RWPE2 (cell line): ENCODE measurements at places on chromosomes 16 and 17.

DNA sequence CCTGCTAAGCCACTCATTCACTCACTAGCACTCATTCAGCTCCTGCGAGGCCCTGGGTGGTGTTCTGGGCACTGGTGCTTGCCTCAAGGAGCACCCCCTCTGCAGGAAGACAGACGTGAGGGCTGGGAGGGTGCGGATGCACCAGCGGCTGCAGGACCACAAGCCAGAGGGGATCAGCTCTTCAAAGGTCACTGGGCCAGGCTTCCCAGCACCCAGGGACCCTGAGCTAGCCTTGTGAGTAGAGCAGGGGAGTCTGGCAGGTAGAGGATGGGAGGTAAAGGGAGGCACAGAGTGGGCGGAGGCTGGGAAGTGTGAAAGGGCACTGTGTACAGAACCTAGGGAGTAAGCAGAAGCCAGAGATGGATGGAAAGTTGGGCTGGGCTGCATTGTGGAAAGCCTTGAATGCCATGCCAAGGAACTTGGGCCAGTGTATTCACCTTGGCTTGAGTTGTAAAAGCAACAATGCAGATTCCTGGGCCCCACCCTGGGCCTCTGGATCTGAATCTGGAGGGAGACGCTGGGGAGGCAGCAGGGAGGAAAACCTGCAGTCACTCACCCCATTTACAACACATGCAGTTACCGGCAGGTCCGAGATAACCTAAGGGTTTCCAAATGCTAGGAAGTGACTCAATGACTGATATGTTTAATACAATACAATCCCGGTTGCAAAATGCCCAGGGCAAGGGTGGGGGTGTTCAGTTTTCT lies 1.7 kb downstream of the IL4R start:
- DNase-seq: peak; percentile 85

DNA sequence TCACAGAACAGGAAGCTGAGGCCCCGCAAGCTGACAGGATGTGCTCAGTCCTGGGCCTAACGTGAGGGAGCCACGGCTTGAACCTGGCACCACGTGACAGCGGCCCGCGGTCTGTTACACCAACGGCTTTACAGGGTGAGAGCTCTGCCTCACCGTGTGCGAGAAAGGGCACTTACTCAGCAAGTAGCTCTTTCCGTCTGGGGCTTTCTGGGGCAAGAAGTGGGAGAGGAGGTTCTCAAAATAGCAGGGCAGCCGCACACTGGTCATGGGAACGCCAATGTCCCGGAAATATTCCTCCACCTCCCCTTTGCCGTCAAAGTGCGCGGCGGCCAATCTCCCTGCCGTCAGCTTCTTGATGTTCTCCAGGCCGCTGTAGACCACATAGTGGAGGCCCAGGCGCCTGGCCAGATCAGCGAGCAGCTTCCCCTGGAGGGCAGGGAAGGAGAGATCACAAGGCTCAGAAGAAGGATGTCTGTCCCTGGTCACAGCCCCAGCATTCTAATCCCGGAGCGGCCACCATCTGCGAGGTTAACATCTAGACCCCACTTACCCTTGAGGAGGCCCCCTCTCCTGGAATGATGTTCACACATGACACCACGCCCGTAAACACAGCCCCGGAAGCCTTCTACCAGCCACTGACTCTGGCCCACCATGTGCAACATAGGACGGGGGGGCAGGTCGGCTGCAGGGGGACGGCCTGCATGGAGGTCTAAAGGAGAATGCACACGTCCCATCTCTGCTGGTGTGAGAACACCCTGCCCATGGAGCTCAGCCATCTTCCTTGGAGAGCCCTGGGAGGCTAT lies 8.2 kb downstream of the NMRAL1 start:
- no peak for DNase-seq

GRCh38 chr17:81859906-81860755 lies at the start of gene P4HB:
TSS of gene P4HB (minus strand) at chr17:81860535. CDS start at chr17:81860471, 64 bp downstream.
- no peak for DNase-seq

DNA sequence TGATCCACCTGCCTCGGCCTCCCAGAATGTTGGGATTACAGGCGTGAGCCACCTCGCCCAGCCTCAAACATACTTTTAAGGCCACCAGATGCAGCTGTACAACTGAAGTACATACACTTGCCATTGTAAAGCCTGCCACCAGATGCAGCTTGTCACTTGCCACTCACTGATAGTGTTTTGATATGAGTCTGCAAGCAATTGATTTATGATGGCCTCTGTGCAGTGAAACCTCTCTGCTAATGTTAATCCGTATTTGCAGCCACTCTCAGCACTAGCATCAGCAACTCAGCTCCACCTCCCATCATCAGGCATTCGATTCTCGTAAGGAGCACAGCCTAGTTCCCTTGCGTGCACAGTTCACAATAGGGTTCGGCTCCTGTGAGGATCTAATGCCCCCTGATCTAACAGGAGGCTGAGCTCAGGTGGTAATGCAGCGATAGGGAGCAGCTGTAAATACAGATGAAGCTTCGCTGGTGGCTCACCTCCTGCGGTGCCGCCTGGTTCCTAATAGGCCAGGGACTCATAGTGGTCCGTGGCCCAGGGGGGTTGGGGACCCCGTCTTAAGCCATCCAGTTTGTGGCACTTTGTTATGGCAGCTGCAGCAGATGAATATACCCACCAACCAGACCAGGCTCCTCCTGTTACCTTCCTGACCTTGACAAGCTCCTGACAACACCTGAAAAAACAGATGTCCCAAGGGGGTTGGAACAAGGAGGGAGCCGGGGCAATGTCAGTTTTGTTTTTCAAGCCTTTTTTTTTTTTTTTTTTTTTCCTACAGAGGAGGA lies 1.3 kb upstream of the HERPUD1 start:
- no peak for DNase-seq

- DNase-seq: no peak
Measured at GRCh38 chr16:17780181-17780580, 309.4 kb upstream of the XYLT1 start.

DNA sequence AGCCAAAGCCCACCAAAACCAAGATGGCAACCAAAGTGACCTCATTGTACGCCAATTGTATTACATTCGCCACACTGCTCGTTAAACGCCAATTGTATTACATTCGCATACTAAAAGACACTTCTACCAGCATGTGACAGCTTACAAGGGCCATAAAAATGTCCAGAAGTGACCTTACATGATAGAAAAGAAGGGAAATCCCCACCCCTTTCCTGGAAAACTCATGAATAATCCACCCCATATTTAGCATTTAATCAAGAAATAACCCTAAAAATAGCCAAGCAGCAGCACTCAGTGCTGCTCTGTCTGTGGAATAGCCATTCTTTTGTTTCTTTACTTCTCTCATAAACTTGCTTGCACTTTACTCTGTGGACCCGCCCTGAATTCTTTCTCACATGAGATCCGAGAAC lies 25.7 kb downstream of the PSMD7 start:
- no peak for DNase-seq

- DNase-seq: no peak
Measured at GRCh38 chr17:64291268-64291851, 28.3 kb upstream of the TEX2 start.

- no peak for DNase-seq
Measured at GRCh38 chr17:79524213-79525187, 86.4 kb downstream of the RBFOX3 start.

DNA sequence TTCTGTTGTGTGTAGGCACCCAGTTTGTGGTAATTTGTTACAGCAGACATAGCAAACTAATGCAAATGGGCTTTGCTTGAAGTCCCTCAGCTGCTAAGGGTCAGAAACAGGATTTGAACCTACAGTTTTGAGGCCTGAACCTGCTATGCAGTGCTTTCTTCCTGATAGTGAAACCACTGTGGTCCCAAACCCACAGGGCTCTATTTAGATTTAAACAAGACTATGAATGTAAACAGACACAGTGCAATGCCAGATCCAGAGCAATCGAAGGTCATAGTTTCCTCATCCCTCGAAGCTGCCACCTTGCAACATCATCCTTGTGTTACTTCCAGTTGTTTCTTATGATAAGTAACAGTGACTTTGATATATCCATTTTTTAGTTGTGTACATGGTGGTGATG lies 630.2 kb downstream of the WWOX start:
- DNase-seq: no peak

DNA sequence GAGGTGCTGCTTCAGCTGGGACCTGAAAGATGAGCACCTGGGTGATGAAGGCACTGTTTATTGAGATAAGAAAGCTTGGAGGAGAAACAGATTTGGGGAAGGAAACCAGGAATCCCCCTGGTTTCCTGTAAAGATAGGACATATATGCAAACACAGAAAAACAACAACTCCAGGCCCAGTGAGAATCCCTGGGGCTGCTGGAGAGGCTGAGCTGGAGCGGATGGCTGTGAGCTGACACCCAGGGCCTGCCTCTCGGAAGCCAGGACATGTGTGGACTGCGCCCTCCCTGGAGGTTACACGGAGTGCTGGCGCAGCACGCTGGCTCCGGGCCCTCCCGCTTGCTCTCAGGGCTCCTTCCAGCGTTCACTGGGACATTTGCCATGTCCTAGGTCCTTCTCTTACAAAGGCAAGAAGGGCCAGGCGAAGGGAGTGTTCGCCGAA lies 57.5 kb downstream of the CYB5B start:
- no peak for DNase-seq

- DNase-seq: no peak
Measured at GRCh38 chr16:30692396-30693064, 6.4 kb upstream of the SRCAP start.

DNA sequence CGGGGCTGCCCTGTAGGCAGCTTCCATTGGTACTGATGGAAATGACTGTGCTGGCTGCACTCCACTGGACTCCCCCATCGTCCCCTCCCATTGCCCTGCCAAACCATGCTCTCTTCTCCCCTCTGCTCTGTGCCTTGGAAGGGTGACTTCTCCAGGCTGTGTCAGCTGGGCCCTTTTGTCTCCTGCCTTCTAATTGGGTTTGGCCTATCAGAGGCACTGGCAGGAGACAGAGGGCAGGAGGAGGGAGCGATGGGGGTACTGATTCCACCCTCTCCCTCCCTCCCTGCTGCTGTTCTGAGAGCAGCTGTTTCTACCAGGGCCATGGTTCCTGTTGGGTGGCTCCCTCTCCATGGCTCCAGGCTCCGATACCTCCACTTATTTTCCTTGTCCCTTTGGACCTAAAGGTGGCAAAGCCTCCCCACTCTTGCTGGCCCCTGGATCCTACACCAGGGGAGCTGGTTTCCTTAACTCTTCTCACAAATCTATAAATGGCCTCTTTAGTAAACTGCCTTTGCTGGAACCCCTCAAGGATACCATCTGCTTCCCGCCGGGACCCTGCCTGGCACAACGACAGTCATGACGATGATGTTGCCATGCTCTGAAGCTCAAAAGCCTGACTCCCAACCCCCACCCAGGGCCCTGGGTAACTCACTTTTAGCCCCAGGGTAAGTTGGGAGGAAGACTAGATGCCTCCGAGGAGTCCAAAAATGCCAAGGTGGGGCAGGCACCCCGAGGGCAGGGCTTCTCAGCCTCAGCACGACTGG lies 123.8 kb upstream of the RPL38 start:
- DNase-seq: no peak

- DNase-seq: no peak
Measured at GRCh38 chr16:48511716-48512115, 98.3 kb downstream of the N4BP1 start.

DNA sequence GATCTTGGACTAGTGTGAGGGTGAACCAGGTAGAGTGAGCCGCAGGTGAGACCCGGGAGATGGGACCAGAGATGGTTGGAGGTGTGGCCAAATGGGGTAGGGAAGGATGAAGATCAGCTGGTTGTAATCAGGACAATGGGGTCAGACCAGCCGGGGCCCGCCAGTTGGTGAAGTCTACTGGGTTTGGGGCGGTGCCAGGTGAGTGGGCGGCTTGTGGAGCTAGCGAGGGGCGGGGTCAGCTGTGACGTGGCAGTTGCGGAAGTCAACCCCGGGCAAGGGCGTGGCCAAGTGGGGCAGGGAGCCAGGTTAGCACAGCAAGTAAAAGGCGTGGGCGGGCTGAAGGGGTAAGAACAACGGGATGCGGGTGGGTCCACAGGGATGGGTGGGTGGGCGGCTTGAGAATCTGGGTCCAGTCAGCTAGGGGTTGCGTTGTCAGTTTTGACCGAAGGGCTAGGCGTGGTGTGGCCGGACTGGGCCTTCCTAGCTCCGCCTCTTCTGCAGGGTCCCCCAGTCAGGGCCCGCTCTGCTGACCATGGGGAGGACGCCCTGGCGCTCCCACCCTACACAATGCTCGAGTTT lies 25.5 kb upstream of the ALKBH5 start:
- peak; percentile 98 for DNase-seq

DNA sequence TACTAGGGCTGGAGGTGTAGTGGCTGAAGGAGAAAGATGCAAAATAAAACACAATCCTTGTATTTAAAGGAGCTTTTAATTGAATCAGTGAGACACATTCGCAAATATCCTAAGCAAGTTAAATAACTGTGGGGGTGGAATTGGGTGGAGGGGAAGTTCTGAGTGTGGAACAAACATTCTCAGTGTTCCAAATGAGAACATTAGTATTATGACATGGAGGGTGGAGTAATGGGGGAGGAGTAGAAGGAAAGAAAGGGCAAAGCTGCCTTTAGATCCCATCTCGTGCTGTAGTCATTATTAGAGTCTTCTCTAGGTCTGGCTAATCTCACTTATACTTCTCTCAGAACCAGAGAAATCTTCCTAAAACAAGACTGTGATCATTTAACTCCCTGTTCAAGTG lies 169.7 kb downstream of the ANKFN1 start:
- no peak for DNase-seq

GRCh38 chr17:9768381-9768934 lies 22.9 kb downstream of the DHRS7C start:
- DNase-seq: no peak

DNA sequence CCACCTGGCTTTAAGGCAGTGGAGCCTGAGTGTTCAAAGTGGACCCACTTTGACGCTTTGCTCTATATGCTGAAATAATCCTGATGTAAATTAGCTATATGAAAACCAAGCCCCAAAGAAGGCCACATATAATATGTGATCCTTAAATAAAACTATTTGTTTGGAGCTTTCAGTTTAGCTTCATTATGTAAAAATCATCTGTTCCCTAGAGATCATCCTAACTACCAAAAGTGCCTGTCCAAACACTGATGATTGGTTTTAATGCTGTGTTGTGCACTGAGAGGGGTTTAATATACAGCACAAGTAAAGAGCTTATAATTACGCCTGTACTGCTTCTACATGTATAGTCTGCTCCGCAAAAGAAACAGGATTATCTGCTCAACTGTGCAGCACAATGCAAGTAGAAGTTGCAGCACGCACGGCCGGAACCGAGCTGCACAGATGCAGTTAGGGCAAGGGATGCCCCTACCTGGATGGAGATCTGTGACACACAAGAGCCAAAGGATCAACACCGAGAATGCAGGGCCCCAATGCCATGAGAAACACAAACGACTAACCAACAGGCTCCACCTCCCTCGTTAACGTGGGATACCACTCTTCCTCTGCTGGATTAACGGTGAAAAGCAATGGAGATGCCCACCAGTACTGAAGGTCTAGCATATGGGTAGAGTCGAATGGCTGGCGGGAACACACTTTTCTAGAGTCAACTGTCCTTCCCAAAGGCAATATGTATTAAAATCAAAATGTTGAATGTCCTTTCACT lies 20.5 kb downstream of the USP7 start:
- DNase-seq: no peak

GRCh38 chr17:54102246-54102645 lies 279.5 kb downstream of the KIF2B start:
- no peak for DNase-seq

GRCh38 chr16:22232277-22233036 lies 26.4 kb downstream of the EEF2K start:
- no peak for DNase-seq

GRCh38 chr17:72511242-72511641 lies 390.4 kb downstream of the SOX9 start:
- DNase-seq: no peak
